ENCODE measurements at places on chromosomes 16 and 17.

DNA sequence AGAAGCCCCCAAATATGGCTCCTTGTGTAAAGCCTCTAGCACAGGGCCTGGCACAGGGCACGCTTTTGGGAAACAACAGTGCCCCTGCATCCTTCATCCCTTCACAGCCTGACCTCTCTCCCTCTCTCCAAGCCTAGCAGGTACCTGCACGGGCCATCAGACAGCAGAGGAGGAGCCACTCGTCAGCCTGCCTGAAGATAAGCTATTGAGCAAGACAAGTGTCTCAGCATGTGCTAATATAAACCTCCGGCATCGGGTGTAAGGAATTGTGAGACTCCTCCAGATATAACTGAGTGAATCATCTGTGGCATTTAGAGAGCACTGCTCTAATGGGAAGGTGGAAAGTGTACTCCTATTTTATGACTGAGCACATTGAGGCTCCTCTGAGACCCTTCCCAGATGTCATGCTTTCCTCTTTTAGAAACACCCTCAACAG, 38.3 kb downstream of the TBX4 start:
- DNase-seq: no peak

DNA sequence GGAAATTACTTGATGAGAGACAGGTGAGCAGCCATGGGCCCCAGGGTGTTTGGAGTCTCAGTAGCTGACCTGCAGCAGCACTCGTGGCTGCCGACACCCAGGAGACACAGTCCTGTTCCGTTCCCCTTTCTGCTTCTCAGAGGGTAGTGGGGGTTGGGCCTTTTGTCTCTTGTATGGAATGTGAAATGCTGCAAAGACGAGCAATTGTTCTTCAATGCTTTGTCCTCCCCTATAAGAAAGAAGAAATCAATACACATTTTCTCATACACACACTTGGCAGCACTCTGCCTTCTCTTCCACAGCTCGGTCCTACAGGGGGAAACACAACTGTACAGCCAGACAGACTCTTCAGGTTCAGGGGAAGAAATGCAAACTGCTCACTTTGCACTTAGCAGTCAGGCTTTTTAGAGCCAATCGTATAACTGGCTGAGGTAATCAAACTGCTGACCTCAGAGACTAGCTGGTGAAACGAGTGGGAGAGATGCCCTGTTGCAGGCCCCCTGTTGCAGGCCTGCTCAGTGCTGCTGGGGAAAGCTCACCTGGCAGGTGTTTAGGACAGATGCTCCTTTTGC, 96.7 kb downstream of the AATF start:
- no peak for DNase-seq

GRCh38 chr16:71706046-71706445, 18.5 kb downstream of the PHLPP2 start:
- DNase-seq: no peak

DNA sequence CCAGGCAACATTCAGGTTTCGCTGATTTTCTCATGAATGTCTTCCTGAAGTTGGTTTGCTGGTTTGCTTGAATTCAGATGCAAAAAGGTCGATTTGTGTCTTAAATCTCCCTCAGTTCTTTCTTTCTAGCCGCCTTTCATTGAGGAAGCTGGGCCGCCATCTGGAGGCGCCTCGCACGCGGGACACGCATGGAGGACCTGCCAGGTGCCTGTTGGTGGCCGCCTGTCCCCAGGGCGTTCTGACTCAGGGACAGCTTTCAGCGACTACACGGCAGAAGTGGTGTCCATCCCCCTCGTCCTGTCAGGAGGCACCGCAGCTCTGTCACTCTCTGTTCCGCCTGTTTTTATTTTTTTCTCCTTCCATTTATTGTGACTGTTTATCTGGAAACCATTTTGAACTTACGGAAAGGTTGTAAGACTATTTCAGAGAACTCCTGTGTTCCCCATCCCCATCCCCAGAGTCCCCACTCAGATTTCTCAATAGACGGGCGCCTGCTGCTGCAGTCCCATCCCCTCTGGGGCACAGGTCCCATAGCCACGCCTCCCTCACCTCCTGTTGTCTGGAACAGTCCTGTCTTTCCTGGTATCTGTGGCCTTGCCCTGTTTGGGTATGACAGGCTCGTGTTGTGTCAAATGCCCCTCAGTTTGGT, 33.2 kb downstream of the COX4I1 start:
- DNase-seq: no peak

DNA sequence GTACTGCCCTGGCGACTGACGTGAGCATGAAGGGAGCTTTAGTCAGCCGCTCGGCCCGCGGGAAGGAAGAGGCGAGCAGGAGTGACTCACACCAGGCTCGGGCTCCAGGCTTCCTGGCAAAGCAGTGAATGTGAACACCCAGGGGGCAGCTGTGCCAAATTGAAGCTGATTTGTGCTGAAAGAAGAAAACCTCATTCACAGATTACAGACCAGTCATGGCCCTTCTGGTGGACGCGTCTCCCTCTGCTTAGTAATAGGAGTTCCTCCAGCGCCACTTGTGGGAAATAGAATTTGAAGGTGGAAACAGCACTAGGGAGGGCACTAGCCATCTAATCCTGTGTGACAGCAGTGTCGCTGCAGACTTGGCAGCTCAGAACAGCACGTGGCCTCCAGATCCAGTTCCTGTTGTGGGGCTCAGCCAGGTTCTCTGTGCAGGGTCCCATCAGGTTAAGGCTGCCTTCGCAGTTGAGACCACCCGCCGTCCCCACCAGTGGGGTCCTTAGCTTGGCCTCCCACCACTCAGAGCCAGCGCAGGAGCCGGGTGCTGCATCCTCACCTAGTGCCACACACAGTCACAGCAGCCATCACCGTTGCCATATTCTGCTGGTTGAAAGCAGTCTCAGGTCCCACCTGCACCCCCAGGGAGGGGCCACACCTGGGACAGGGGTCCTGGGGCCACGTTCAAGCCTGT, 164.5 kb upstream of the CHMP6 start:
- no peak for DNase-seq

- no peak for DNase-seq
Observed at GRCh38 chr16:87336434-87337240, 19.4 kb upstream of the C16orf95 start.

- DNase-seq: no peak
Observed at GRCh38 chr17:8082292-8082691, 5.2 kb downstream of the ALOX12B start.

DNA sequence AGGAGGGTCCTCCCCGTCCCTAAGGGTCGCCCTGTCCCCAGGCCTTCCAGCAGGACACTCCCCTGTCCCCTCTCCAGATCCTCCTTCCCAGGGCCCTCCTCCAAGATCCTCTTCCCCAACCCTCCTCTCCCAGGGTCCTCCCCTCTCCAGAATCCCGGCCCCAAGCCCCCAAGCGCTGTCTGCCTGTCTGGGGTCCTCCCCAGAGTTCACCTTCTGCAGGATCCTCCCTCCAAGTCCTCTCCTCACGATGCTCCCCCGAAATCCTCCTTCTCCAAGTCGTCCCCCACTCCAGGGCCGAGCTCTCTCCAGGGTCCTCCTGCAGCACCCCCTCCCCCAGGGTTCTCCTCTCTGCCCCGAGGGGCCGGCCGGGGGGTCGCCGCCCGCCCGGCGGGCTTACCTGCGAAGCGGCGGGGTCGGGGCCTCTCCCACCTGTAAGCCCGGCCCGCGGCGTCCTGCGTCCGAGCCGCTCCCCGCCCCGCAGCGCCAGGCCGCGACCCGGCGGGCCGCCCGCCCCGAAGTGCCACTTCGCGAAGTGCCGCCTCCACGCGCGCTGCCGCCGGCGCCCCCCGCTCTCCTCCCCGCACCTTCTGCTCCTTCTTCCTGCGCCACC, 678 bp upstream of the BAIAP2 start:
- DNase-seq: no peak
